Adipocyte (in vitro differentiated cells): ENCODE measurements at places on chromosomes 11 and 22.

DNA sequence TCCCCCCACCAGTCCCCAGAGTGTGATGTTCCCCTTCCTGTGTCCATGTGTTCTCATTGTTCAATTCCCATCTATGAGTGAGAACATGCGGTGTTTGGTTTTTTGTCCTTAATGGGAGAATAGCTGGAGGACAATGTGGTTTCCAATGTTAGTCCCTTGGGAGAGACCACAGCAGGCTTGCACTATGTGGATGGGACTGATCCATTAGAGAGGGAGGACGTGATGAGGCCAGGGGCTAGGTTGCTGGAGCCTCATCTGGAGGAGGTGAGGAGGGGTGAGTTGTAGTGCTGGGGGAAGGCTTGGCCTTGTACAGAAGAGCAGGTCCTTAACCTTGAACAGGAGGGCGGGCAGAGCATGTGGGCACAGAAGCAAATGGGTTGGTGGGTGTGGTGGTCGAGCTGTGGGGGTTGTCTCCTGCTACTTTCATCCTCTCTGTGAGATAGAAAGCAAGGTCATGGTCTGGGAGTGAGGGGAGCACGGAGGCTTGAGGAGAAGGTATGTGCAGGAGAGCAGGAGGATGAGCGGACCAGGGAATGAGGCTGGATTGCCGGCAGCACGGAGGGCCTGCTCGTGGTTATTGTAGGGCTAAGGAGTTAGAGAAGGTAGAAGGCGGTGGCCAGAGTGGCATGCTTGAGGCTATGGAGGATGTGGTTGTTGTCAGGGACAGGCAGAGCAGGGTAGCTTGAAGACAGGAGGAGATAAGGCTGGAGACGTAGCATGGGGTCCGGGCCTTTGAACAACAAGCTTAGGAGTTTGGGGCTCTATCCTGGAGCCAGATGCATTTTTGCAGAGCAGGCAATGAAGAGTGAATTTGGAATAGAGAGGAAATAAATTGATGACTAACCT lies 11.2 kb upstream of the SREBF2 start:
- DNase-seq, result no peak

GRCh38 chr11:88827018-88827676 lies 238.6 kb downstream of the GRM5 start:
- peak; percentile 2 for DNase-seq

GRCh38 chr11:114083391-114084252 lies 24.1 kb downstream of the ZBTB16 start:
- no peak for DNase-seq

- DNase-seq, result no peak
Observed at GRCh38 chr11:11011617-11012016, 153.8 kb upstream of the ZBED5 start.

DNA sequence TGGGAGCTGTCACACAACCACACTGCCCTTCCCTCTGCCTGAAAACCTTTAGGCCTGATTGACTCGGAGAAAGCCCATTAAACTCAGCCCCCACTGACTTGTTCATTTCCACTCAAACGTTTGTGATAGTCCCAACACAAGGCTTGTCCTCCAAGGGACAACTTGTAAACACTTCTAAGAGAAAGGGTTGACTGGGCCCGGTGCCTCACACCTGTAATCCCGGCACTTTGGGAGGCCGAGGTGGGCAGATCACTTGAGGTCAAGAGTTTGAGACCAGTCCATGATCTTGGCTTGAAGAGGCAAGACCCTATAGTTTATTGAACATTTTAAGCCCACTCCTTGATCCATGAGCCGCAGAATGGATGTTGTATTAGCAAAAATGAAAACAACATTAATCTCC lies 63.3 kb upstream of the PRODH start:
- no peak for DNase-seq

DNA sequence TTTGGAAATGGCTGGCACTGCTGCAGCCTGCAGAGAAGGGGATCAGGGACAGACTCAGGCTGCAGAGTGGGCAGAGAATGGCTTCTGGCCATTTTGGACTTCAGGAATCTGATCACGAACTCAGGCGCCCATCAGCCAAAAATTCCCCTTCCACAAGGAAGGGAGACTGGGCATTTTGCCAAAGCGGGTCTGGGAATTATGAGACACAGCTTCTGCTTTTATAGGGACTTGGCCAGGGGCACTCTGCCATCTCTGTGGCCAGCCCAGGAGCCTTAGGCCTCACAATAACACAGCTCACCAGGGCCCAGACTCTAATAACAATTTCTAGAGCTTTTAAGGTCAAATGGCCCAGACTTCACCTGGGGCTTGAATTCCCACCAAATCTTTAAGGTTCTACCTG lies 74.7 kb downstream of the CHST1 start:
- DNase-seq, result no peak

DNA sequence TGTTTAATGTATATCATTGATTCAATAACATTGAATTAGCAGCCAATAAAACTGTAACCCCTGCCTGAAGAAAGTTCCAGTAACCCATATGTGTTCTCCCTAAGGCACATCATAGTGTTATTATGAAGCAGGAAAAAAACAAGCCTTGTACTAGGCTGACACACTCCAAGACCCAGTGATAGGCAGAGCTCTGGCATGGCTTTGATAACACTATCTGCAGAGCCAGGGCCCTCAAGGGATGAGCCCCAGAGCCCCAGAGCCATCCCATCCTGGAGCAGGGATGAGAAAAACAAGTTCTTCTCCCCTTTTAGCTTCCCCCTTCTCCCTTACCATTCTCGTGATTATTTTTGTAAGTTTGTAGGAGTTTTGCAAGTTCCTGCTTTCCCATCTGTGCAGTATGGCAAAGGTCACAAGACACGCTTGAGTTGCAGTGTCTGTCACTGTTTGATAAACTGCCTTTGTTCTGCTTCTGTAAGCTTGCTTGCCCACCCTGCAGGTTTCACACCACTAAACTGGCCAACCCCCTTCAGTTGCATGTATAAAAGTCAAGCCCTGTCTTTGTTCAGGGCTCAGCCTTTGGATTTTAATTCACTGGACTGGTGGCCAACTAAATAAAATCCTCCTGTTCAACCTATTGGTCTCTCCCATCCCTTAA lies 22.3 kb upstream of the GUCY1A2 start:
- no peak for DNase-seq

DNA sequence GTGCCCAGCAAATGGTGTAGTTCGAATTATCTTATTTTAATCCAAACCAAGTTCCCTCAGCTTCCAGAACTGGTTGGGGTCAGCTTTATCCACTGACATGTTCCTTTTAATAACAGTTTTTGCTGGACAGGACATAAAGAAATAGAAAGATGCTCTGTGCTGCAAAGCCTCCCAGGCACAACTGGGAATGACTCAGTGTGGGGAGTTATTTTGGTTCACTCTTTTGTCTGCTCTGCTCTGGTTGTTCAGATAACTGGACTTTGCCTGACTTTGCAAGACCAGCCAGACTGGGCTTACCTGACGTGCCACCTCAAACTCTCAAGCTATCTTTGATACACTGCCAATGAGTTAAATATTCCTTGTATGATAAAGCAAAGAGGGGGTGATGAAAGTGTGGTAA lies 25.6 kb downstream of the SEZ6L start:
- no peak for DNase-seq

GRCh38 chr11:108906329-108906728 lies 241.5 kb downstream of the DDX10 start:
- DNase-seq, result peak; percentile 38

DNA sequence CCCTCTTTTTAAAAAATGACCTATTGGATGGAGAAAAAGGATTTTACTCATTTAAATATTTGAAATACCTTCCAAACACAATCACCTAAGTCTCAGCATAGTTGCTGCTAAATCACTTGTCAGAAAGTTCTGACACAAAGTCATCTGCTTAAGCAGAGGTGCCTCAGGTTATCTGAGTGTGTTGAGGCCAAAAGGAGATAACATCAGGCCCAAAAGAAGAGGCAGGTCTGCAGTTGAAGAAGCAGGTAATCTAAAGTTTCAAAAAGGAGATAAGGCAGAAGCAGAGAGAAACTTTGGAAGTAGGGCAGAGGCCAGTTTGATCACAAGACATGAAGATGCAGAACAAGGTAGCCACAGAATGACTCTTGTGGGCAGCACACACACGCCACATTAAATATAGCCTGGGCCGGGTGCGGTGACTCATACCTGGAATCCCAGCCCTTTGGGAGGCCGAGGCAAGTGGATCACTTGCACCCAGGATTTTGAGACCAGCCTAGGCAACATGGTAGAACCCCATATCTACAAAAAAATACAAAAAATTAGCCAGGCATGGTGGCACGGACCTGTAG lies 175.7 kb upstream of the API5 start:
- DNase-seq, result no peak

DNA sequence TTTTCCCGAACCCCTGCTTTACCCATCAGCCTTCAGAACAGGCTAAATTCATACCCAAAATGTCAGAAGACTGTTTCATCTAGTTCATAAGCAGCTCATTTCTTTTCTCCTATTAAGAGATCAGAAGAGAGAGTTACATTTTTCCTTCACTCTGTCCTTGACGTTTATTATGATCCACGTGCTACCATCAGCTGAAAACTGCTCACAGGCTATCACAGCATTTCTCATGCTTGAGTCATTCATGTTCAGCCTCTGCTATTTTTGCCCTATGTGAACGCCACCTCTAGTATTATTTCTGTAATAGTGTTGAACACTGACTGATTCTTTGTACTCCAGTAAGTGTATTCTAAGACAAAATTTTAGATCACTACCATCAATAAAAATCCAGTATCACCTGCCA lies 51.9 kb downstream of the SLC1A2 start:
- DNase-seq, result peak; percentile 86

DNA sequence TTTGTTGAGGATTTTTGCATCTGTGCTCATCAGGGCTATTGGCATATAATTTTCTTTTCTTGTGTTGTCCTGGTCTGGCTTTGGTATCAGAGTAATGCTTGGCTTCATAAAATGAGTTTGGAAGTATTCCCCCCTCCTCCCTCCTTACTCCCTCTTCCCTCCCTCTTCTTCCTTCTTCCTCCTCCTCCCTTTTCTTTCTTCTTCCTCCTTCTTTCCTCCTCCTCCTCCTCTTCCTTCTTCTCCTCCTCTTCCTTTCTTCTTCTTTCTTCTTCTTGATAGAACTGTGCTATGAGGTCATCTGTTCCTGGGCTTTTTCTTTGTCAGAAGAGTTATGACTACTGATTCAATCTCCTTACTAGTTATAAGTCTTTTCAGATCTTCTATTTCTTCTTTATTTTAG lies 10.1 kb downstream of the BIRC2 start:
- DNase-seq, result no peak

DNA sequence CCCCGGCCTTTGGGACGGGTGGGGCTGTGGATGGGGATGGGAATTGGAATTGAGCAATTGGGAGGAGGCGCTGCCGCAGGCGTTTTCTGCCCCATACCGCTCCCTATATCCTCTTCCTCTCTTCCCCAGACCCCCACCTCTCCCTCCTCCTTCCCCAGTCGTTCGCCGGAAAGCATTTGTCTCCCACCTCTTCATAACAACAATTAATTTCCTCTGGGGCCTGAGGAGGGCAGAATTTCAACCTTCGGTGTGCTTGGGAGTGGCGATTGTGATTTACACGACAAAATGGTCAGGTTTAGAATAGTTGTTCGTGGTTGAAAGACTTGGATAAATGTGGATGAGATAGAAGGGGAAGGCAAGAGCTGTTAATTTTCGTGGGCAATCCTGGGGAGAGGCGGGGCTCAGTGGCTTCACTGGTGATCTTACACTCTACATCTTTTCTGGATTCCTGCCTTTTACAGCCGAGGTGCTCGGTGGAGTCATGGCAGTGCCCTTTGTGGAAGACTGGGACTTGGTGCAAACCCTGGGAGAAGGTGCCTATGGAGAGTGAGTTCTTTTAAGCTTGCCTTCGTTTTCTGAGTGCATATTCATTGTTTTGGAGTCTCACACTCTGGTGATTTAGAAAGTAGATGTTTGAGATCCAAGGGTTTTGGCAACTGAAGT lies 1.5 kb downstream of the CHEK1 start:
- peak; percentile 89 for DNase-seq

GRCh38 chr22:24161909-24162308 lies 19.4 kb upstream of the SUSD2 start:
- no peak for DNase-seq

- no peak for DNase-seq
Observed at GRCh38 chr11:78390809-78391208, 26.8 kb downstream of the GAB2 start.

DNA sequence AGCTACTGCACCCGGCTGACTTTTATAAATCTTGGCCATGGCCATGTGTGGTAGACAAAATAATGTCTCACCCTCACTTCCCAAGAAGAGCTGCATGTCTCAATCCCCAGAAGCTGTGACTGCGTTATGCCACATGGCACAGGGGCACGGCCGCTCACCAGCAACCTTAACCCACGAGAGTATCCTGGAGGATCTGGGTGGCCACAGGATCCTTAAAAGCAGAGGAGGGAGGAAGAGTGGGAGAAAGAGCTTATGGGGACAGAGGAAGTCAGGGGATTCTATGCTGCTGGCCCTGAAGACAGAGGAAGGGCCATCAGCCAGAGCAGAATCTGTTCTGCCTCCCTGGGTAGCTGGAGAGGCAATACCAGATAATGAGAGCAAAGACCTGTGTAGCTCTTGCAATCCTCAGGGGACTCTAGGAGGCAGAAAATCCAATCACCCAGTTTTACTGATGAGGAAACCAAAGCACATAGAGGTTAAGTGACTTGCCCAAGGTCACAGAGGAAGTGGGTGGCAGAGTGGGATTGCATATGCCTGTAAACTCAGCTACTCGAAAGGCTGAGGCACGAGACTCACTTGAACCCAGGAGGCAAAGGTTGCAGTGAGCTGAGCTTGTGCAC lies 55.3 kb downstream of the CELSR1 start:
- DNase-seq, result no peak

GRCh38 chr22:49736538-49736937 lies 91.1 kb downstream of the BRD1 start:
- no peak for DNase-seq

GRCh38 chr22:21444701-21445436 lies 22.3 kb upstream of the TMEM191C start:
- no peak for DNase-seq
